ENCODE measurements at places on chromosomes 3 and 15.
A peak's percentile ranks its signal among the peaks of the same experiment; 100 is the strongest.

DNA sequence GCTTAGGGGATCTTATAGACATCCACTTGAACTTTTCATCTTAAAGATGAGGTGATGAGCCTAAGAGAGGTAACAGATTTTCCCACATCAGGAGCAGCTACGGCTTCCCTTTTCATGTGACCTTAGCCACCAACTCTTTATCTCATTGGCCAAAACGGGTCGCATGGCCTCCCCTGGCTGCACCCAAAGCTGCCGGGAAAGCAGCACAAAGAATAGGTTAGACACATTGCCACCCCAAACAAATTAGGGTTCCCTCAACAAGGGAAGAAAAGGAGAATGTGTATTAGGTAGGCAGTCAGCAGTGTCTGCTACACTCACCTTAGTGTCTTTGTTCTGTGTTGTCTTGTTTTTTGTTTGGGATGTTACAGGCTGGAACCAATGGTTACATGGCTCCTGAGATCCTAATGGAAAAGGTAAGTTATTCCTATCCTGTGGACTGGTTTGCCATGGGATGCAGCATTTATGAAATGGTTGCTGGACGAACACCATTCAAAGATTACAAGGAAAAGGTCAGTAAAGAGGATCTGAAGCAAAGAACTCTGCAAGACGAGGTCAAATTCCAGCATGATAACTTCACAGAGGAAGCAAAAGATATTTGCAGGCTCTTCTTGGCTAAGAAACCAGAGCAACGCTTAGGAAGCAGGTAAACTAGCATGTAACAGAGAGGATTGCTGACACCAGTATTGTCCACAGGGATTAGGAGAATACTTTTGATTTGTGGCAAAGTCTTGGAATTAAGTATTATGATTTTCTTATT is 44.2 kb downstream of the GRK7 start:
- no peak for DNase-seq

DNA sequence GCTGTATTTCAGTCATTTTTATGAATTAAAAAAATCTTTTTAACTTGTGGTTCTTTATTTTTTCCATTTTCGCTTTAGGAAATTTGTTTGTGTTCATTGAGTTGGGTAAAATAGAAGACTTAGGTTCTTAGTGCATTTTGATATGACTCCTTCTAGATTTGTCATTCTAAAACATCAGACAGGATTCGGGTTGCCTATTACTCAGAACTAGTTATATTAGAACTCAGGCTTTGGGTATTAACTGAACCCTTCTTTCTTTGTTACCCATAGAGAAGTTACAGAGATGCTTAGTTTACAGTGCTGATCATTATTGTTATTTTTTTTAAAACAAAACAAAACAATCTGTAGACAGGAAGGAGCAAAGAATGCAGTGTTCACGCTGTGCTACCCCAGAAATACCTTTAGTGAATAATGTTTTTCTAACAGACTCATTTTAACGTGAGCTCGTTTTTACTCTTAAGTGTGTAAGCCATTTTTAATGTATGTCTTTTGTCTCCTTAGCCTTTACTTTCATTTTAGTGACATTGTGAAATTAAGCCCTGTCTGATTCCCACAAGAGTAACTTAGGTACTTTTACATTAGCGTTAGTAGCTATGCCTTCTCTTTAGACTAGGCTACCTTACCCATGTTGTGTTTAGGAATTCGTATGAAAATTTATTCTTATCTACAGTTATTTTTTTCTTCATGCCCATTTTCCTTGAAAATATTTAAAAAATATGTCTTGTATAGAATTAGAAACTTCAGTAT is 53.4 kb downstream of the CMC1 start:
- no peak for DNase-seq

- DNase-seq: no peak
Observed at GRCh38 chr15:65258375-65259262, 28.1 kb downstream of the PARP16 start.

DNA sequence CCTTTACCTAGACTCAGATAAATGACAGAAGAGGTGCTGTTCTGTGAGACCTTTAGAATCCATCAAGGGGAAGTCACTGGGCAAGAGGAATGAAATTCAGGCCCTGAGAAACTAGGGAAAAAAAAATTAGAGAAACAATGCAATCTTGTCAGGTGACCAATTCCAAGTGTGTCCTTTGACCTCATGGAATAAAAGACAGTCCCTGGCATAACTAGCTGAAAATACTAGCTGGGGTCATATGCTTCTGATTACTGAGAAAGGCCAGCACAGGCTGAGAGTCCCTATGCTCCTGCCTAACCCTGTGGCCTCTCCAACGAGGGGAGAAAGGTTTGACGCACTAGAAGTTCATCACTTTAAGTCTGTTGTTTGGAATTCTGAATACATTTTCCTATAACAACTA is 167.3 kb downstream of the XXYLT1 start:
- no peak for DNase-seq

GRCh38 chr3:67593761-67594234 is 60.6 kb downstream of the SUCLG2 start:
- DNase-seq: no peak

GRCh38 chr3:144652573-144652972 is 681.0 kb downstream of the DIPK2A start:
- no peak for DNase-seq

DNA sequence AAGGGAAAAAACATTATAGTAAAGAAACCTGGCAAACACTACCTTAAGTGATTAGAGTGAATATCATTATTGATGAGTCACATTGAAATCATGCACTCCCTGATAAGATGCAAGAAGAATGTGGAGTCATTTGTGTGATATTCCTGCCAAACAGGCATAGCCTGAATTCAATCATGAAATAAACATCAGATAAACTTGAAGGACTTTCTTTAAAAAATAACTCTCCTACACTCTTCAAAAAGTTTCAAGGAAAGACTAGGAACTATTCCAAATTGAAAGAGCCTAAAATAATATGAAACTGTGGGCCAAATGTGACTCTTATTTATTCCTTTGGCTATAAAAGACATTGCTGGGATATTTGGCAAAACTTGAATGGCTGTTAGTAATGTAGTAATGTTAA is 625.7 kb upstream of the LMCD1 start:
- DNase-seq: no peak

DNA sequence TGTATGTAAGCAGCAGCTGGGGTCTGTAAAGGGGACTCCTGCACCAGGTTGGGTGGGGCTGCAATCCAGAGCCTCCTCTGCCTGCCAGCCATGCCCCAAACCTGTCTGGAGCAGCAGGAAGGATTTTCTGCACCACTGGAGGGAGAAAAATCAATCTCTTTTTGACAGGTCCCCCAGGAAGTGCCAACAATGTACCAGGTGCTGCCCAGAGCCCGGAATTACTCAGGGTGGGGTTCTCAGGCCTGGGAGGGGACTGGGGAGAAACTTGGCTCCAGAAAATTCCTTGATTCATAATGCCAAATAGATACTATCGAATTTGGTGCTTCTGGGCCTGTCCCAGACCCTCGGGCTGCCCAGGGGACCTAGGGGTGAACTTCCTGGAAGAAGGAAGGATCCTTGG is 52.6 kb downstream of the WNT7A start:
- DNase-seq: no peak

- no peak for DNase-seq
Observed at GRCh38 chr15:32105258-32106241, 75.2 kb downstream of the CHRNA7 start.

DNA sequence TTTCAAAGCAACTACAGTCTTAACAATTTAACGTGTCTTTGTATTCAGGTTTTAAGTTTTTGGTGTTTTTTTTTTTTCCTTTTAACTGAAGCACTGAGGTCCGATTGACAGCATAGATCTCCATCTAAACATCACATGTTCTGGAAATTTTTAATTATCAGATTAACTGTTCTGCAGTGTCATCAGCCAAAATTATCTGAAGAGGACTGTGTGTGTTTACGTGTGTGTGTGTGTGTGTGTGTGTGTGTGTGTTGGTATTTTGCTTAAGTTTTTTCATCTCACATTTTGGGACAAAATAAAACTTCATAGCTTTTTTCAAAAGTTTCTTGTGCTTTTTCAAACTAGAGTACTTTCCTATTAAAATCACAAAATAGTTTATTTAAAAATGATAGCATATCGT is 1.8 kb downstream of the PIK3CA start:
- no peak for DNase-seq

- DNase-seq: no peak
Observed at GRCh38 chr3:5607581-5607980, 420.1 kb downstream of the EDEM1 start.

GRCh38 chr3:20773320-20773984 is 587.4 kb upstream of the SGO1 start:
- DNase-seq: no peak

DNA sequence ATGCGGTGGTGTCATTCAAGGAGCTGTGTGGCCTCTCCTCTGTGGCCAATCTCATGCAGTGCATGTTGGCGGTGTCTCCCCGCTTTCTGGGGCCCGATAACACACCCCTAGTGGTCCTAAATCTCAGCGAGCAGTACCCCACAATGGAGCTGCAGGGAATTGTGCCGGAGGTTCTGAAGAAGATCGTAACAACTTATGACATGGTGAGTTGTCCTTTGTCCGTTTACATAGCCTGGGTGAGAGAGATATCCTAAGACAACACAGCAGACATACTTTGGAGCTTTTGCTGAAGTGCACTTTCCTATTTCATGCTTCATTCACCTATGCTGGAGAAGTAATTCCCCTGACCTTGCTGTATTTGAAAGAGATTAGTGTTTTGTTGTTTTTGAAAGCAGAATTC is 130.0 kb downstream of the PLCL2 start:
- DNase-seq: no peak

GRCh38 chr3:73708956-73709355 is 84.2 kb upstream of the PDZRN3 start:
- DNase-seq: no peak

- DNase-seq: no peak
Observed at GRCh38 chr3:187811585-187812250, 66.5 kb upstream of the BCL6 start.

- no peak for DNase-seq
Observed at GRCh38 chr3:155230382-155230781, 63.1 kb downstream of the STRIT1 start.

DNA sequence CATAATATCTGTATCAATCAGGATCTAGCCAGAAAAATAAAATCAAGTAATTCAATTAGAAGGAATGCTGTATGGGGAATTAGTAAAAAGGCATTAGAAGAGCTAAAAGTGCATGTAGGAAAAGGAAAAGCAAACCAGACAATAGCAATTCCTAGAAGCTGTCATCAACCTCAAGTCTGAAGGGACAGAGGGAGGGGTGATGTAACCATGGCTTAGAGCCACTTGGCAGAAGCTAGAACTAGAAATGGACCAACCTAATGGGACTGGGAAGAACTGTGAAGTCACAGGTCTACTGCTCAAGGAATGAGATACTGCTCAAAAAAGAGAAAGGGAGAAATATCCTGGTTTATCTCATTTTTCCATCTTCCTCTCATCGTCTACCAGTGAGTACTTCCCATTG is 590.7 kb upstream of the SGO1 start:
- DNase-seq: no peak

- DNase-seq: no peak
Observed at GRCh38 chr3:66041116-66041515, 2.4 kb upstream of the MAGI1 start.

- no peak for DNase-seq
Observed at GRCh38 chr3:188326111-188326510, 172.2 kb downstream of the LPP start.

GRCh38 chr3:156599089-156599874 is 44.4 kb upstream of the SSR3 start:
- DNase-seq: no peak

- no peak for DNase-seq
Observed at GRCh38 chr3:153273767-153274435, 111.9 kb downstream of the RAP2B start.

DNA sequence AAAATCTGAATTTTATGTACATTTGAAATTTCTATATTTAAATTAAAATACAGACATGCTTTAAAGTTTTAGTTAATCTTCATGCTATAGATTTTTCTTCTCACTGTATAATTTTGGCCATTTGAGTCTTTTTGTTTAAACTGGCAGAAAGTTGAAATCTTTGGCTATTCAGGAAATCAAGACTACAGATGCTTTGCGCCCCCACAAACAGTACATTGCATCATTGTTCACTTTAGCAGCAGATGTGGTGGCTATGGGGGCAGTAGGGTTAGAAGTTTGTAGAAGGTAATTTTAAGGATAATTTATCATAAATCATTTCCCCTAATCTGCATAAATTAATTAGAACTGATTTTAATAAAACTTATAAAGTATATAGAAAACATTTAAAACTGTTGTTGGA is 20.9 kb downstream of the SPPL2A start:
- DNase-seq: no peak

DNA sequence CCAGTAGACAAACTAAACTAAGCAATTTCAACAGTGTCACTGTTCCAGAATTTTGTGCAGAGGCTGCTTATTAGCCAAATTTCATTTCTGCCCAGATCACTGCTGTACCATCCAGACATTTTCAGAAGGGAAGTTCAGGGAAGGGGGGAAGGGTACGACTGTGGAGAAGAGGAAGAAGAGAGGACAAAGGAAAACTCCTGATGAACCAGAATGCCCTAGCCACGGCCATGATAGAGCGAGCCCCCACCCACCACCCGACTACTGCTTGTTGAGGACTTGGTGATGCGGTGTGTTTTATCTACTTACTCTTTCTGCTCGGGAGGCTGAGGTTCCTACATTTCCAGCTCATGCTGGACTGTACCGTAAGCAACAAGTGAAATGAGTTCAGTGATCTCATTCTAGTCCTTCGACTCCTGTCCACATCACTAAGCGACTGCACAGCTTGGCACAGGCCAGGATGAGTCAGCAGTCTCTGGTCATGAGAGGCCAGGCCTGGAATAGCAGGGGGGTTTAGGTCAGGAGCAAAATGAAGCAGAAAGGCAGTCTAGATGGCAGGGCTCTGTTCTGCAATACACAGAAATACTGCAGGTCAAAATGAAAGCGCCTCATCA is 330.8 kb downstream of the TIGIT start:
- DNase-seq: no peak

GRCh38 chr3:15113471-15113870 is 14.5 kb upstream of the RBSN start:
- DNase-seq: no peak

- no peak for DNase-seq
Observed at GRCh38 chr3:122510878-122511535, 3.7 kb downstream of the KPNA1 start.

GRCh38 chr15:98826658-98827057 is 178.3 kb downstream of the IGF1R start:
- DNase-seq: peak; percentile 12

GRCh38 chr3:30331519-30331918 is 274.9 kb upstream of the TGFBR2 start:
- DNase-seq: no peak

- no peak for DNase-seq
Observed at GRCh38 chr3:46566040-46566641, at the start of gene LRRC2. Gene LRRC2 (minus strand): TSS chr3:46566302. CDS start chr3:46551591, 14,711 bp downstream.

GRCh38 chr15:62469874-62470688 is 305.0 kb upstream of the C2CD4B start:
- DNase-seq: no peak

- no peak for DNase-seq
Observed at GRCh38 chr3:48630407-48630806, 4.9 kb downstream of the SLC26A6 start.

DNA sequence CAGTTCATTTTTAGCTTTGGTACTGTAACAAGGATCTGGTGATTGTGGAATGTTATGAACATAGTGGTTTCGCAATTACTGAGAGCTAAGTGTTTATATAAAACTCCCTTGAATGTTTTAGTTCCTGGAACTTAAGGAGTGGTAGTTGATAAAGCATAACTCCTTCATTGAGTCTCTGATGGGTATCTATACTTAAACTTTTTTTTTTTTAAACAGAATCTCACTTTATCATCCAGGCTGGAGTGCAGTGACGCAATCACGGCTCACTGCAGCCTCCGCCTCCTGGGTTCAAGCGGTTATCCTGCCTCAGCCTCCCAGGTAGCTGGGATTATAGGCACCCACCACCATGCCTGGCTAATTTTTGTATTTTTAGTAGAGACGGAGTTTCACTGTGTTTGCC is 11.3 kb downstream of the PRKCI start:
- DNase-seq: no peak
